Stimulated activated CD4-positive, alpha-beta T cell treated with anti-CD3 and anti-CD28 coated beads, Interleukin-4, amount 100 ng/mL, for 24 hours (primary cell): ENCODE measurements at places on chromosomes 2 and 18.

DNA sequence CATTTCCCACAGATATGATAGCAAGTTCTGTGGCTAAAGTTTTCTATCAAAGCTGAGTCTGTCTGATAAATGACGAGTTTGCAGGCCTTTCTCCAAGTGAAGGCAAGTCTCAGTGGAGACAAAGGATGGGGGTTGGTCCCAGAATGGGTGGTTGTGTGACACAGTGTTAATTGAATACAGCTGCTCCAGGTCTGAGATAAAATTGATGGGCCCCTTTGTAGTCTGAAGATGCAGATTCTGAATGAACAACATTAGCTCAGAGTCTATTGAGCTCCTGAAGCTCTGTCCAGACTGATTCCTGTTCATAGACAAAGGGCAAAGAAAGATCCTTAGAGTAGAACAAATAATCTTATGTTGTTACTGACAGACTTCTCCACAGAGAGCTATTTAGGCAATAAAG lies 296.9 kb upstream of the CYRIA start:
- DNase-seq = no peak

DNA sequence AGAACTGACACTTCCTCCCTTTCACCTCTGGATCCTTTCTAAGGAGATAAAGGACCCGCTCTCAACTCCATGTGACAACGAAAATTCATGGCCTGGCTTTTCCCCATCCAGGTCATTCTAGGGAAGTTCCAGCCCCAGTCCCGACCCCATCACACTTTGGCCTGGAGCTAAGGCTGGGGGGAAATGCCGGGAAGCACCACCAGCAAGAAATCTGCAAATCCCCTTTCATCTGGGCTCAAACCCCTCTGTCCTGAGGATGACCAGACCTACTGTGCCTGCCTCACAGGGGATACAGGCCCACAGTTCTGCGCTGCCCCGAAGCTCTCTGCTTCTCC lies 1.3 kb downstream of the SIX2 start:
- DNase-seq = no peak

GRCh38 chr2:147829106-147829505 lies 15.7 kb upstream of the ACVR2A start:
- DNase-seq = no peak

DNA sequence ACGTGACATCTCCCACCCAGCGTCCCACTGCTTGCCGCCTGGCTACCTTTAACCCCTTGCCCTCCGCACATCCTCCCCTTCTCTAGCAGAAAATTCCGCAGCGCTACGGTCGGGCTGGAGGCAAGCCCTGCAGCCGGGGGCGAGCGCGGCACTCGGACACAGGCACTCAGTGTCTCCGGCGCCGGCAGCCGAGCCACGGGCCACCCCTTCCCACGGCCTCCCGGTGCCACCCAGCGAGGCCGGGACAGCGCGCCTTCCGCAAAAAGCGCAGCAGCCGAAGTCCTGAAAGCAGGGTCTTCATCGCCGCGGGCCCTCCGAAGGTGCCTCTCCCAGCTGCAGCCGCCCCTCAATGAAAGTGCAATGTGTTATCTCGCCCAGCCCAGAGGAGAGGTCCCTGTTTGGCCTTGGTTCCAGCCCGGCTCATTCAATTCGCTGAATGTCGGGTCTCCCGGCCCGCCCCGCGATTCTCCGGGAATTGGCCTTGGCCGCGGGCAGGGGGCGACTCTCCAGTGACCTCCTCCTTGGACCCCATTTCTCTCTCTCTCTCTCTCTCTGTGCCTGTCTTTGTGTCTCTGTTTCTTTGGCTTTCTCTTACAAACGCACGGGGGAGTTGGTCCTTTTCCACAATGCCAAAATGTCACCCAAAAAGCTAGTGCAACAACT lies 1.1 kb downstream of the DLGAP1 start:
- DNase-seq = no peak

GRCh38 chr18:79368681-79369080 lies 27.0 kb upstream of the NFATC1 start:
- DNase-seq = no peak

- DNase-seq = no peak
Observed at GRCh38 chr18:5746844-5747243, 148.5 kb downstream of the TMEM200C start.

GRCh38 chr2:207438414-207439126 lies 91.2 kb upstream of the CREB1 start:
- no peak for DNase-seq

- DNase-seq = no peak
Observed at GRCh38 chr2:226756131-226756530, 43.5 kb downstream of the IRS1 start.

- DNase-seq = no peak
Observed at GRCh38 chr2:234620018-234620417, 123.1 kb upstream of the ARL4C start.

- DNase-seq = no peak
Observed at GRCh38 chr2:178479275-178479616, 846 bp upstream of the FKBP7 start.

DNA sequence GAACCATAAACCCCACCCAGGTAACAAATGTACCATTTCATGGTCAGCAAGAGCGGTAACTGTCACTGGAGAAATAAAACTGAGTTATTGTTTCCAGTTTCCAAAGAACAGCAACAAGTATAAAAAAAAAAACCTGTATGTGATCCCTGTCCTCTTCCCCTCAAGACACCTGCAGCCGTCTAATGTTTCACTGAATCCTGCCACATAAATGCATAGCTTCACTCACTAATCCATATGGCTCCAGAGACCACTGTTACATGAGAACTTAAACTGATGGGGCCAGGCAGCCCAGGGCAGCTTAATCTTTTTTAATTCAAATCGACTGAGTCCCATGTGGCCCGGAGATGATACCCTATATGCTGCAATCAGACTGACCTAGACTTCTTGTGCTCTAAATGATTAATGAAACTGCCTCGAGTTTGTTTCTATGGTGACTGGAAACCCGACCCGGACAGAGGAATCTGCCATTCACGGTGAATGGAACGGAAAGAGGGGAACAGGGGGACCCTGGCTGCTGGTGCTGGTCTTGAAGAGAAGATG lies 60.9 kb upstream of the SIX2 start:
- DNase-seq = no peak

- no peak for DNase-seq
Observed at GRCh38 chr18:48490641-48491293, 48.1 kb upstream of the CTIF start.

- DNase-seq = no peak
Observed at GRCh38 chr2:217208867-217209266, 349.0 kb upstream of the TNP1 start.

- no peak for DNase-seq
Observed at GRCh38 chr2:47309952-47310800, 92.8 kb upstream of the MSH2 start.

- no peak for DNase-seq
Observed at GRCh38 chr18:55239740-55240139, 280.5 kb upstream of the CCDC68 start.

- DNase-seq = no peak
Observed at GRCh38 chr18:11883153-11883552, 25.0 kb downstream of the MPPE1 start.

DNA sequence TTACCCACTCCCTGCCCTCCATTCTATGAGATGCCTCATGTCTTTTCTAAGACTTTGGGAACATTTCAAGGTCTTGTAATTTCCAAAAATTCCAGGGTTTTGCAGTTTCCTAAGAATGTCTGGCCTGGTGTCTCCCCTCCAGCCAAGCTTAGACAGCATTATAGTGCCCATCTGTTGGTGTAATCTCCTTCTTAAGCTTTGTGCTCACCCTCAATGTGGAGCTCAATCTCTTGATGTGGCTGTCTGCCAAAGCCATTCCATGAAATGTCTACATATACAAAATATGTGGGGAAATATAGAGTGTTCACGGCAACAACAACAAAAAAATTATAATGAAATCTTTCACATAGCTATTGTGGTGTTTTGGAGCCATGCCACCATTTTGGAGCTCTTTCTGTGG lies 558.4 kb downstream of the PIK3C3 start:
- DNase-seq = no peak

DNA sequence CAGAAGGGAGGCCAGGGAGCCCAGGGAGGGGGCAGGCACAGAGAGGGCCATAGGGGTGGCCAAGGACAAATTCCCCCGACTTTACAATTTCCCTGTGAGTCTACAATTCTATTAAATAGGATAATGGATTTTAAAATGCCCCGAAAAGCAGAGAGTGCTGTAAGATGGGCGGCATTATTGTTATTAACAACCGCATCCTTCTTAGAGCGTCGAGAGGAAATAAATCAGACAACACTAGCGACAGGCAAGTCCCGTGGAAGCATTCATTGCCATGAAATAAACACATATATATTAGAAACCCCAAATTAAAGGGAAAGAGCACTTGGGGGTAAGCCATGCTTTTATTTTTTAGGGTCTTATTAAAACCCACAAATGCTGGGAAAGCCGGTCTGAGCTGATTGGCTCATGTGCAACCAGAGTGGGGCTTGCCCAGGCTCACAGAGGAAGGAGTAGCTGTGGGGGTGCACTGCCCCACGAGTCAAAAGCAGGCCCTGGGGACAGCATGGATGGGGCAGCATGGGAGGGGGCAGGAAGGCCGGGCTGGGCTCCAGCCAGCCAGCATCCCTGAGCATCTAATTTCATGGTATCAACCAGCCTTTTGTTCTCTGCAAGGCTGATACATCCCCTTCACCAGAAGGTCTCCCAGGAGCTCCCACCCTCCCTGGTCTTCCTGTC lies 187.1 kb downstream of the CELF4 start:
- no peak for DNase-seq

DNA sequence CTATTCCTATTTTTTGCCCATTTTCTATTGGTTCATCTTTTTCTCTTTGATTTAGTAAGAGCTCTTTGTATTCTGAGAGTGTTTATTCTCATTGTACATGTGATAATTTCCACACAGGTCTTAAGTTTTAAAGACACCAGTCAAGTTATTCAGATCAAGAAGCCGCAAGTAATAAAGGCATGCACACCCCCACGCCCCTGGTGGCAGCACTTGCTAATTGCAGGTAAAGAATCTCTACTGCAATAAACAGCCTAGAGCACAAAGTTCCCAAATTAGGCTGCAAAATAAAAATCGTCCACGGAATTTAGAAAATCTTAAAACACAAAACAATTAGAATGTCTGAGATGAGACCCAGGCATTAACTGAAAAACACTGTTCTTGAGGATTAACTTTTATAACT lies 45.2 kb downstream of the ST3GAL5 start:
- peak; percentile 50 for DNase-seq

- DNase-seq = no peak
Observed at GRCh38 chr2:199370150-199370780, 87.5 kb downstream of the SATB2 start.

DNA sequence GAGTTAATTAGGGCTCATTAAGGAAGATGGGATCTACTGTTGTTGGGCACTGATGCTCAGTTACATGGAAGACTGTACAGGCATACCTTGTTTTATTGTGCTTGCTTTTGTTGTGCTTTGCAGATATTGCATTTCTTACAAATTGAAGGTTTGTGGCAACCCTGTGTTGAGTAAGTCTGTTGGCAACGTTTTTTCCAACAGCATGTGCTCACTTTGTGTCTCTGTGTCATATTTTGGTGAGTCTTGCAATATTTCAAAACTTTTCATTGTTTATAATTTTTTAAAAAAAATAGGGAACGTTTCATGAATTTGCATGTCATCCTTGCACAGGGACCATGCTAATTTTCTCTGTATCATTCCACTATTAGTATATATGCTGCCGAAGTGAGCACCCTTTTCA lies 15.6 kb downstream of the PHLPP1 start:
- no peak for DNase-seq

DNA sequence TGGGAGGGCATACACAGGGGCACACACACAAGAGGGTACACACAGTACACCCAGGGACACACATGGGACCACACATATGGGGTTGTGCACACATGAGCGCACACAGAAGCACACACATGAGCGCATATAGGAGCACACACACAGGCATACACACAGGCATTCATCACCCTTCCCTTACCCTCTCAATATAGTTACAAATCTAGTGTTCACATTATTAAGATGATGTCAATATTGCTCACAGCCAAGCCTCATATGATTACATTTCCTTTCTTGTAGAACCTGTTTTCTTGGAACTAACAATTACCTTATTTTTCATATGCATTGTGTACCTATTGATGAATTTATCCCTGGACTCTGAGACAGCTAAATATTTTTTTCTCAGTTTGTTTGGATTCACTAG lies 156.7 kb downstream of the FHOD3 start:
- no peak for DNase-seq

DNA sequence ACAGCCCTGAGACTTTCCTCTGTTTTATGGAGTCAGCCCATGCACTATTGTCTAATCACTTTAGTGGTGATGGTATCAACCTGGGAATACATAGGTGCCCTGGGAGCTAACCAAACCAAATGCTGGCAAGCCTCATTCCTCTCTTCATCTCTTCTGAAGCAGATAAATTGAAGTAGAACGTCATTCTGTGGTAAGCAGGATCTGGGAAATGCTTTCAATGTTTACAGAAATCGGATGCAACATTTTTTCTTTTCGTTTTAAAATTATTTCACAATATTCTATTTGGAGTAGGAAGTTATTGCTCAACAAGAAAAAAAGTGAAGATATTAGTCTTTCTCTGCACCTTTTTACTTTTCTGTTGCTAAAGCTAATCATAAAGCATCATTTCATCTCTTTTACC lies 114.2 kb downstream of the RBMS1 start:
- DNase-seq = no peak

DNA sequence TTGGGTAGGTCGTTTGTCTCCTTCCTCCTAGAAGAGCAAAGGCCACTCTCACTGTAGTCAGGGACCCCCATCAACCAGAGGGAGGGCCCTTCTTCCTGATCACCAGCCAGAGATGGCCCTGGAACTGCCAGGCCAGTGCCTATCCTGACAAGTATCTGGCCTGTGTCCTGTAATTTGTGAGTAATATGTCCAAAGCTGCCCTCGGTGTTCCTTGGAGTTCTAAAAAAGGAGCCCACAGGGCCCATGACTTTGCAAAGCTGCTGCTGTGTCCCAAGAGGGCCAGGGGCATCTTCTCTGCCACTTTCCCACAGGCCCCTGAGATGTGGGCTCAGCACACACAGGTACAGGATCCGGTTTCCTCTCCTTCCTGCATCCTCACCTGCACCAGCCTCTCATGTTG lies 212.4 kb downstream of the SEPTIN10 start:
- DNase-seq = no peak

DNA sequence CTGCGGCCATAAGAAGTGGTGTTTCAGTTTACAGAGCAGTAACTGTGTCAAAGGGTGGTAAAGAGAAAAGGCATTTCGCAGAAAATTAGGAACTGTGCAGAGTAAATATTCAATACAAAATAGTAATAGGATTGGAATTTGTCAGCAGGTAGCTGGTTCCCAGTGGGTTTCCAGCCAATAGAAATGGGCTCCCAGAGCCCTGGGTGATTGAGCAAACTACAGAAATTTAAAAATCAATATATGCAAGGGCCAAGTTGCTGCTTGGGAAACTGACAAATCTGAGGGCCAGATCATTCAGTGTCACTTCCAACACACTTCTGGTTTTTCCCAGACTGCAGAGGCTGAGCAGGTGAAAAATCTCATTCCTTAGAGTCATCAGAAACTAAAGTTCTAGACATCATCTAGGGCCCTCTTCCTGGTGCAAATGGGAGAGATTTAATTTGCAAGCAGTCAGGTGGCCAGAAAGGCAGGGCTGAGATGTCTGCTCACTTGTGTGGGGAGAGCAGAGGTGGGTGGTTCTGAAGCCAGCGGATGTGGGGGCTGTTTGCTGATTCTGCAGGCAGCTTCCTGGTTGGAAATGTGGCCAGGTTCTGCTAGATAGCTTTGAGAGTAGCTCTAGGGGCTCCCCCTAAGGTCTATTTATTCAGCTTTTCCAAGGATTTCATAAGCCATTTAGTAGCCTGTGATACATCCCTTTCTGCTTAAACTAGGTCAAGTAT lies 182.4 kb downstream of the NCK2 start:
- DNase-seq = peak; percentile 46
